ENCODE measurements at places on chromosomes 5 and 9.

- no peak for DNase-seq
These were observed 119.1 kb downstream of the MAPKAP1 start for GRCh38 chr9:125587819-125588460.

- no peak for DNase-seq
These were observed at the start of gene NDST1 for GRCh38 chr5:150507474-150508276. TSS of gene NDST1 (plus strand) at chr5:150508131. CDS start at chr5:150521255, 13,124 bp downstream.

GRCh38 chr9:6681957-6682501 is 36.5 kb upstream of the GLDC start:
- no peak for DNase-seq

GRCh38 chr9:72983056-72983455 is 30.2 kb upstream of the ALDH1A1 start:
- DNase-seq, result no peak

Measured in fibroblast of skin of left quadriceps (primary cell).